ENCODE measurements at places on chromosomes 4 and X.

DNA sequence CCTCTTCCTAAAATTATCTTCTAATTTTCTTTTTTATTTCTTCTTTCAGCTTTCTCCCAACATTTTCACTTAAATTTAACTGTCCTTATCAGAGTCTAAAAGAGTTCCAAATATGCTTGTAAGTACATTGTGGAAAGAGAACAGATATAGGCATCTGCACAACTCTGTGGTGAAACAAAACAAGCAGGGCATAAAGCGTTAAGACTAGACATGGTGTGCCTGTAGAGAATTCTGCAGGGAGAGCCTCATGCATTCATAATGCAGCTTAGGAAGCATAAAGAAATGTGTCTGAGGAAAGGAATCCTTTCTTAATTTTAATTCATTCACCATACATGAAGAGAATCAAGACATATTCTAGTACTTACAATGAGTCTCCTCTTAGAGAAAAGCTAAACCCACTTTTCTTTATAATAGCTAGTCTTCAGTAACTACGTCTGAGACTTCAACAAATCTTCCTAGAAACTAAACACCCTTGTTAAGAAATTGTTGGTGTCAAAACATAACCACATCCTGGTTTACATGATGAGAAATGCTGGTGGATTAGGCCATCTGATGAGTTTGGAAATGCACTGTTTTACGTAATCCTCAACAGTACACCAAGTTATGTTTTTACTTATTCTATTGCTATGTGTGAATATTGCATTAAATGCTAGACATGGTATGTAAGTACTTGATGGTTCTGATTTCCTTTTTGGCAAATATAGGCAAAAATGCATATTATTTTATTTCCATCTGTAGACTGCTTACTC lies 307.8 kb upstream of the GIMD1 start:
- no peak for DNase-seq

- no peak for DNase-seq
These were observed 194.6 kb upstream of the FTHL17 start for GRCh38 chrX:31266203-31267076.

GRCh38 chrX:37846934-37847732 lies at the start of gene DYNLT3:
DYNLT3 (minus strand) TSS chrX:37847571; CDS start chrX:37847510, 61 bp downstream.
- DNase-seq: peak; percentile 62

DNA sequence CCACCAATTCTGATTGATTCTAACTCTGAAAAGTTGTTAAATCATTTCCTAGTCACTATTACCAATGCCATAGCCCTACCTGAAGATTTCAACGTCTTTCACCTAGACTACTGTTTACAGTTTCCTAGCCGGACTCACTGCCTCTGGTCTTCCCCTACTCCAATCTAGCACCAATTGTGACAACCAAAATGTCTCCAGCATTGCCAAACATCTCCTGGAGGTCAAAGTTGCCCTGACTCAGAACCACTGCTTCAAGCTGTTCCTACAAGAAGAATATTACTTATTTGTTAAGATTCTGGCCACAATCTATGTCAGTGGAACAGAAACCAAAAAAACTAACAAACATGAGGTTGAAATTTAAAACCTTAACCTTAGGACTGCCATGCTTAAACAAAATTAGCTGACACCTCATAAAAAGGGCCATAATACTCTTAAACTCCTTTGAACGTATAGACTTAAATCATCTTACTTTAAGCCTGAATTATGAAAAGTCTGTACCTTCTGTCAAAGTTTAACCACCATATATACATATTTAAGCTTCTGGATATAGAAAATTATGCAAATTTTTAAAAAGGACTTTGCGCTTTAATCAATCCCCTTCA lies 2.1 kb downstream of the PDS5A start:
- no peak for DNase-seq

DNA sequence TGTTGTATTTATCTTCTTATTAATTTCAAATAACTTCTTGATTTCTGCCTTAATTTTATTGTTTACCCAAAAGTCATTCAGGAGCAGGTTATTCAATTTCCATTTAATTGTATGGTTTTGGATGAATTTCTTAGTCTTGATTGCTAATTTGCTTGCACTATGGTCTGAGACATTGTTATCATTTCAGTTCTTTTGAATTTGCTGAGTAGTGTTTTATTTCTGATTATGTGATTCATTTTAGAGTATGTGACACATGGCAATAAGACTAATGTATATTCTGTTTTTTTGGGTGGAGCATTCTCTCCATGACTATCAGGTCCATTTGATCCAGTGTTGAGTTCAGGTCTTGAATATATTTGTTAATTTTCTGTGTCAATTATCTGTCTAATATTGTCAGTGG lies 236.7 kb downstream of the EDA2R start:
- DNase-seq: no peak

GRCh38 chr4:144480068-144480467 lies 165.9 kb upstream of the HHIP start:
- DNase-seq: no peak

DNA sequence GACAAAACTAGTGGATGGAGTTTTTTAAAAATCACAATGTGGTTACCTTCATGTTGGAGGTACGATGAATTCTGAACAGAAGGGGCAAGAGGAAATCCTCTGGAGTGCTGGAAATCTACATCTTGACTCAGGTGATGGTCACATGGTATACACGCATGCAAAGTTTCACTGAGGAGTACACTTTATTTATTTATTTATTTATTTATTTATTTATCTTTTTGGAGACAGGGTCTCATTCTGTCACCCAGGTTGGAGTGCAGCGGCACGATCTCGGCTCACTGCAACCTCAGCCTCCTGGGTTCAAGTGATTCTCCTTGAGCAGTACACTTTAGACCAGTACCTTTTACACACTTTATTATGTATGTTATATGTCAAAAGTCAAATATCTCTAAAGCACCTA lies 645.7 kb upstream of the DIPK2B start:
- DNase-seq: no peak

DNA sequence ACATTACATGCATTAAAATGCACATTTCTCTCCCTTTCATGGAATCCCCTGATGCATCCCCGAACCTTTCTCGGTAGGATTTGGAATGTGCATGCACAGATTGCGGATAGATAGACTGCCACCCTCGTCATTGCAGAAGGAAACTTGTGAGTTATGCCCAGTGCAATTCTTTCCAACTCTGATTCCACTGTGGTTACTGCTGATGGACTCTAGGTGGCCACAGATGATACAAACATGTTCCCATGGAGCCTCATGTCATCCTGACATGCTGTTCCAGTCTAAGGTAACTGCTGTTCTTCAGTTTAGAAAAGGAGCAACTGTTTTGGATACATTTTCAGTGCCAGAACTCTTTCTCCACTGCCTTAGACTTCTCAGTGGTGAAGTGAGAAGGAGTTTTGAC lies 9.1 kb upstream of the VCX3B start:
- DNase-seq: no peak

- DNase-seq: no peak
These were observed 102.3 kb downstream of the PSAPL1 start for GRCh38 chr4:7332216-7333023.

GRCh38 chr4:146333187-146333894 lies 119.0 kb downstream of the REELD1 start:
- DNase-seq: no peak

- no peak for DNase-seq
These were observed 399.6 kb upstream of the NDST3 start for GRCh38 chr4:117634716-117635115.

DNA sequence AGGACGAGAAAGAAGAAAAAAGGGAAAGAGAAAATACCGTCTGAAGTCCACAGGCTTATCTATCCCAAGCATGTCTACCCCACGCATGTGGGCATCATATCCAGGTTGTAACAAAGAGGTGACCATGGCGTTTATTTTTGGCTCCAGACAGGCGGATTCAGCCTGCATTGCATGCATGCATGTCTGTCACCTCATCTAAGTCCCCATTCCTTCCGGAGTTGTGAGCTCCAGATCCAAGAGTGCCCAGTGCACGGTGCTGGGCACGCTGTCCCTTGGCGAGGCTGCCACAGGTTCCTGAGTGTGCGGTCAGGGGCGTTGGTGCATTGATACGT lies 905 bp upstream of the GALNTL6 start:
- DNase-seq: no peak

GRCh38 chrX:30181353-30181752 lies 34.0 kb upstream of the MAGEB2 start:
- no peak for DNase-seq

DNA sequence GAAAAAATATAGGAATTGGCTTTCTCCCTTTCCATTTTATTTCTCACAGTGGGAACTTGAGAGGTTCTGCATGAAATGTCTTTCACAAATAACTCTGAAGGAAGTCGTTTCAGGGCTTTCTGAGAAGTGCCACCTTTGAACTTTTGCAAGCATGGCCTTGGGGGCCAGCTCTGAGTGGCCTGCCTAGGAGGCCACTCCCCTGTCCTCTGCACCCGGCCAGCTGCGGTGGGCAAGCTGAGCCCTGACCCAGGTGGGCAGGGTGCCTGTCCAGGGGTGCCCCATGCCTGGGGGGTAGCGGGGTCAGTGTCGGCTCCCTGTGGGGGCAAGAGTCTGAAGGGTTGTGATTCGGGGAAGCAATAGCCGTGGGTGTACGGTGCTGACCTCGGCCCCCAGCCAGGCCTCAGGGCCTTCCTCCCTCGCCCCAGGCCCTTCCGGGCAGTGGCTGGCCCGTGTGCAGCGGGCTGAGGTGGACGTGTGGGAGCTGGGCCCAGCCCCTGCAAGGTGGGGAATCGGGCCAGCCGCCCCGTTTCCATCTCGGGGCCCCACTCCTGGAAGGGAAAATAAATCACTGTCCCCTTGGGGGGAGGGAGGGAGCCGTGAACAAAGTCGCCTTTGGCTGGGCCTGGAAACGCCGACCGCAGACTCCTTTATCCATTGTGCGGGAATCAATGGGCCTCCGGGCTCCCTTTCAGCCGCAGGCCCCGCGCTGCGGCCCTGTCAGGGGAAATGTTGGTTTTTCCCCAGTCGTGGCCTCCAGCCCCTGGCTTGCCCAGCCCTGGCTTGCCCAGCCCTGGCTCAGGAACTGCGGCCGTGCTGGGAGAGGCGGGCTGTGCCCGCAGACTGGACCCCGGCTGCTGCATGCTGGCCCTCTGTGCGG lies 3.1 kb downstream of the FGFRL1 start:
- no peak for DNase-seq

- no peak for DNase-seq
These were observed 18.8 kb downstream of the SH3TC1 start for GRCh38 chr4:8217871-8218270.

- no peak for DNase-seq
These were observed 12.3 kb downstream of the NAT8L start for GRCh38 chr4:2071252-2071911.

GRCh38 chr4:125021189-125021588 lies 293.6 kb upstream of the FAT4 start:
- no peak for DNase-seq

DNA sequence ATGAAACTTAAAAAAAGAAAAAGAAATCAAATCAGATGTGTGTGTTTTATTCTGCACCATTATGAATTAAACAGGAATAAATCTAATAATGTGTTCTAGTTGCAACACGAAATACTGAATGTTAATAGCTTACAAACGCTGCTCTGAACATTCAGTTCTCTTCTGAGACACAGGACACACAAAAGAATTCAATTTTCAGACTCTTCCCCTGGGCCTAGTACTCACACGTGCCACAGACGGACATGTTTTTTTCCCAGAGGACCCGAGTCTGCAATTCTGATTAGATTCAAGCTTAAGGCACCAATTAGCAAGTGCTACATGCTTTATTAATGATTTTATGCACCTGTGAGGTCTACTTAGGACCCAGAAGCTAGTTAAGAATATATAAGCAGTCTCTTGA lies 20.5 kb downstream of the C4orf54 start:
- DNase-seq: no peak

DNA sequence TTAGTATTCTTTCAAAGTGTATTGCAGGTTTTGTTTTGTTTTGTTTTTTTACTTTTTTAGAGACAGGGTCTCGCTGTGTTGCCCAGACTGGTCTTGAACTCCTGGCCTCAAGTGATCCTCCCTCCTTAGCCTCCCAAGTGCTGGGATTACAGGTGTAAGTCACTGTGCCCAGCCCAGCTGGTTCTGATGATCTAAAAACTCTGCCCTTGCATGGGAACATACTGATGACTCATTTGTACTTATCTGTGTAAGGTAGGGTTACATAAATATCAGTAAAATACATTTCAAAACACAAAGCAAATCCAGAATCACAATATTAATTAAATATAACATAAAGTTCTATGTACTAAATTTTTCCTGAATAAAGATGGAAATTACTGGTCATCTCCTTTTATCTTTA lies 7.4 kb upstream of the SLC9B1 start:
- no peak for DNase-seq

- DNase-seq: no peak
These were observed 1250.6 kb downstream of the ADGRL3 start for GRCh38 chr4:62450740-62451139.

DNA sequence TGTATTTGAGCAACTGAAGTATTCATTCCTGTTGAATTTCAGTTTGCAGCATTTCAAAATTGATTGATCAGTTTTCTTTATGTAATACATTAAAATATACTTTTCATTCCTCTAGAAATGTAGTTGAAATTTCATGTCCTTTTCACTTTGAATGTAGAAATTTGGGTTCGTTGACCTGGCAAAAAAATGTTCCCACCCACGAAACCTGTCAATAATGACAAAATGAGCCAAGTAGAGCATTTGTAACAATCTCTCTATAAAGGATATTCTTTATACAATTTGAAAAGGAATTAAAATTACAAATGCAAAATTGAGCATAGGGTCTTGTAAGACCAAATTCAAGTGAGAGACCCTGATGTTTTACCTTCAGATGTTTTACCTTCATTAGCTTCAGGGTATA lies 283.9 kb downstream of the ANKRD50 start:
- no peak for DNase-seq

DNA sequence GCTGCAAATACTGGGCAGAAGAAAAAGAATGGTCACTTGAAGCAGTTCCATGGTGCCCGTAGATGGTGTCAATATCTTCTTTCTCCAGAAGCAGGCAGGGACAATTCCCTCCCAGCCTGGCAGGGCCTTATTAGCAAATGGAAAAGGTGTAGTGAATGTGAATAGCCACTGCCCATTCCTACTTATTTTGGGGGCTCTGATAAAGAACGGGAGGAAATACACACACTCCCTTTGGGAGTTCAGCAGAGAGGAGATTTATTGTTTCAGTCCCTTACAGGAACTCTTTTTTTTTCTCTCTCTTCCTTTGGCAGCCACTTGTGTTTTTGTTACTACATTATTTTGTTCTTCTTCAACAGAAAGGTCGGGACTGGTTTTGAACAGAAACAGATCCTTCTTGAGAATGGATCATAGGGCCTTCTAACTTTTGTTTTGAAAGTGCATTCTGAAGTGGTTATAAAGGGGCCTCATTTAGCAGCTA lies at the start of gene EMCN:
Gene EMCN (minus strand): TSS at position 159 of the 478 bp plus-strand sequence. CDS start 108 bp downstream, at position 51.
- no peak for DNase-seq

- DNase-seq: no peak
These were observed 201.8 kb downstream of the SOWAHB start for GRCh38 chr4:76696109-76696508.

DNA sequence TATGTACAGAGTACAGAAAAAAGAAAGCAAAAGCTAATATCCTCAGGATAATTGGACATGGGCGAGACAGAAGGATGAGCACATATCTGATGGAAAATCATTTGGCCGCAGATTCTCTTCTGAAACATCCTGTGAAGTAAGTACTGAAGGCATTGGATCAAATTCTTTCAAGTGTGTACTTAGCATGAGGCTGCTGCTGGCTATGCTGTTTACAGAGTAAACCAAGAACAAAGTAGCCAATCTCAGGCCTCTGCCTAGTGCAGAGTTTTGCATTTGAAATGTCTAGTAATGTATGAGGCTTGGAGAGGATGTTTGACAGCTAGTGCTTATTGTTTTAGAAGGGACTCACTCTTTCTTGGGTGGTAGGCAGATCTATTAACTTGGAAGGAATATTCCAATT lies 128.5 kb downstream of the MAGEC2 start:
- DNase-seq: no peak

- DNase-seq: no peak
These were observed 327.3 kb downstream of the CAMK2D start for GRCh38 chr4:113434247-113434587.
